ENCODE measurements at places on chromosomes 12 and 14.

- peak; percentile 62 for DNase-seq
Measured at GRCh38 chr14:23551266-23552028, at the start of gene ZFHX2. Gene ZFHX2 (minus strand): TSS chr14:23551765. CDS start chr14:23535325, 16,440 bp downstream.

DNA sequence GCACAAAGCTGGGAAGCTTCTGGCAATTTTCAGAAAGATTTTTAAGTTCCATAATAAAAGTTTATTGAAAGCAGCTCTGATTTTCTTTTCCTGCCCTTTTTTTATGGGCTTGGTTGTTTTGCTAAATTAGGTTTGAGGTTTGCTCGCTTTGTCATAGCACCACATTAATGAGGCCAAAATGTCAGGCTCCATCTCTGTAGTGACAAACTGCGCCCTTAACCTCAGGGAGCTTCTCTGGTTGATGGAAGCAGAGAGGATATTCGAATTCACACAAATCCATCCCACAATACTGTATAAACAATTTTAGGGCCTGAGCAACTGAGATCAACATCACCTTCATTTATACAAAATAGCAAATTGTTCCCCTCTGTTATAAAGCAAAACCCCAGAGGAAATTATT, 342.6 kb upstream of the TMPO start:
- no peak for DNase-seq

DNA sequence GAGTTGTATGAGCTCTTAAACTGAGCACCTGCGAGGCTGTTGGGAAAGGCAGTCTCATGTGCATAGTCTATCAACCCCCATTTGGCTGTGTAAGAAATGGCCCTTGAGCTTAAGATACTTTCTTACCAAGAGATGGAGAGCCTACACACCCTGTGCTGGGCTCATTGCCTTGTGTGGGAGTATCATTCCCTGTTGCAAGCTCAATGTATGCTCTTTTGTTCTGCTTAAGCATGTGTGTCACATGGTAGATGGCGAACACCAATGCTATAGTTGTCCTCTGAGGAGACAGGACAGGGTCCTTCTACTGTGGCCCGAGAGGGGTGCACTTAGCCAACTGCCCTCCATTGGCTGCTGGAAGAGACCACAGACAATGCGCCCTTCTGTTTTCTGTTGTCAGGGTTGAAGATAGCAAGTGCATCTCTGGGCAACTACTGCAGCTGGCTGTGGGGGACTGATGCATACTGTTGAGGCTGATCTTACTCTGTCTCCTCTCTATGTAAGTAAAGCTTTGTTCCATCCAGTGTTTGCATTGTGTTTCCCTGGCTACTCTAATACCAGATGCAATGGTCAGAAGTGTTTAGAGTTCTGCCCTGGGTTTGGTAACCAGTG, 79.5 kb downstream of the PTPRB start:
- no peak for DNase-seq

DNA sequence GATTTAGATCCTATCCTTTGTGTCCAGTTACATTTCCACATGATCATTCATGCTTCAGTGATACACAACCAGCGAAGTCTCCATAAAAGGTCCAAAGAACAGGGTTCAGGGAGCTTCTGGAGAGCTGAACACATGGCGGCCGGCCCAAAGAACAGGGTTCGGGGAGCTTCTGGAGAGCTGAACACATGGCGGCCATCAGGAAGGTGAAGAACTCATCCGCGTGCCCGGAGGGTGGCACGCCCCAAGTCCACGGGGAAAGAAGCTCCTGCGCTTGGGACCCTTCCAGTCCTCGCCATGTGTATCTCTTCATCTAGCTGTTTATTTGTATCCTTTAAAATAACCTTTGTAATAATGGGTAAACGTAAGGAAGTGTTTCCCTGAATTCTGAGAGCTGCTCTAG, 91.9 kb upstream of the FLRT2 start:
- DNase-seq: no peak

DNA sequence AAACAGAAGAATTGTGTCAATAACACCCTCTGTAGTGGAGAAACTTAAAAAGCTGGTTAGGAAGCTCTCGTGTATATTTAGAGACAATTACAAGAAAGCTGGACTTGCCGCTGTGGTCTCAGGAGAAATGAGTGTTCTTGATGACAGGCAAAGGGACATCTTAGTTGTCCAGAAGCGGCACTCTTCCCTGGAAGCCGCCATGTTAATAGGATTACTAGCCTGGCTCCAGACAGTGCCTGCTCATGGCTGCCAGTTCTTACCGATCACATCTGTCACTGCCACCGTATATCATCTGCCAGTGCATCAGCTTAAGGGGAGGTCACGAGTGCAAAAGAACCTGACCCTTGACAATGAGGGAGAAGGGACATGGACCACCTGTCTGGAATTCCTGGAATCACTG, 48.9 kb downstream of the C14orf132 start:
- no peak for DNase-seq

- DNase-seq: no peak
Measured at GRCh38 chr12:12133785-12134184, 63.0 kb downstream of the BCL2L14 start.

GRCh38 chr12:98106031-98106683, 409.2 kb upstream of the TMPO start:
- DNase-seq: no peak

DNA sequence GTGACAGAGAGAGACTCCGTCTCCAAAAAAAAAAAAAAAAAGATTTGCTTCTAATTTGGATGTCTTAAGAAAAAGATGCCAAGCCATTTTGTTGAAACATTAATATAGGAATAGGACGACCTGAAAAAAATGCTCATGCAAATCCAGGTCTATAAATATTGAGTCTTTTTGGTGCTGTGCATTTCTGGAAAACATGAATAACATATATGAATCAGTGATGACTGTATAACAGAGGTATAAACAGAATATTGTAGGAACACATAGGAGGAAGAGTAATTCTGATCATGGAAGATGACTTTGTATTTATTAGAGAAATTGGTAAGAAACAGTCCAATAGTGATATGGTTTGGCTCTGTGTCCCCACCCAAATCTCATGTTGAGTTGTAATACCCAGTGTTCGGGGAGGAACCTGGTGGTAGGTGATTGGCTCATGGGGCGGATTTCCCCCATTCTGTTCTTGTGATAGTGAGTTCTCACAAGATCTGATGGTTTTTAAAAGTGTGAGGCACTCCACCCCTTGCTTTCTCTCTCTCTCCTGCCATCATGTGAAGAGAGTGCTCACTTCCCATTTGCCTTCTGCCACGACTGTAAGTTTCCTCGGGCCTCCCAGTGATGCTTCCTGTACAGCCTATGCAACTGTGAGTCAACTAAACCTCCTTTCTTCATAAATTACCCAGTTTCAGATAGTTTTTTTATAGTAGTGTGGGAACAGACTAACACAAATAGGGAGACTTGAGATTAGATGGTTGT, 3.0 kb upstream of the SRSF5 start:
- peak; percentile 7 for DNase-seq

DNA sequence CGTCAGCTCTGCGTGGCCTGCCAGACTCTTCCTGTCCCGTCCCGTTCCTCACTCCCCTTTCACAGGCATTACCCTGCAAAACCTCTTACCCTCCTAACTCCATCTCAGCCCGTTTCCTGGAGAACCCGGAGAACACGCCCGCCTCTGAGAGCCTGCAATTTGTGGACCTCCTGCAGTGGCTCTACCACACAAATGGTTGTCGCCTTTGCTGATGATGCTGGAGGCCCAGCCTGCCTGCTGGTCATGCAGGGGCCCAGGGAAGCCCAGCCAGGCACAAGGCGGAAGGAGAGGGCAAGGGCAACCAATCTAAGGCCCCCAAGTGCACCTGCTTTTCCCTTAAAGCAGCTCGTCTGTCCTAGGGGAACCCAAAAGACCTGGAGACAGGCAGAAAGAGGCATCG, 22.5 kb downstream of the RFLNA start:
- DNase-seq: no peak

GRCh38 chr14:68550338-68550715, 242.5 kb downstream of the ZFP36L1 start:
- peak; percentile 43 for DNase-seq

- DNase-seq: peak; percentile 93
Measured at GRCh38 chr12:46555406-46555852, 182.9 kb upstream of the SLC38A2 start.

DNA sequence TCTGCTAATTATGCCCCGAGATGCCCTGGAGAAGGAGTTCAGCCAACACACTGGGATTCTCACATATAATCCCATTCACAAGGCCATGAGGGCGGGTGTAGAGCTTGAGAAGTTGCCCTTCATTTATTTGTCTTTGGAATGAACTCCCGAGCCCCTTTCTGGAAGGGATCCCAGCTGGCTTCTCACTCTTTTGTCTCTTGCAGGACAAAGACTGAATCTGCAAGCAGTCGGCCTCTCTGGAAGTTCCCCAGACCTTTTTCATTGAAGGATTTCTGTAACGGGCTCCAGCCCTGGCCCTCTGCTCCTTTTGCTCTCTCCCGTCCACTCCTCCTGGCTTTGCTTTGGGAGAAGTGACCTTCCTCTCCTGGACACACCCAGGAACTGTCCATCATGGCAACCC, 163.3 kb upstream of the SFSWAP start:
- no peak for DNase-seq

DNA sequence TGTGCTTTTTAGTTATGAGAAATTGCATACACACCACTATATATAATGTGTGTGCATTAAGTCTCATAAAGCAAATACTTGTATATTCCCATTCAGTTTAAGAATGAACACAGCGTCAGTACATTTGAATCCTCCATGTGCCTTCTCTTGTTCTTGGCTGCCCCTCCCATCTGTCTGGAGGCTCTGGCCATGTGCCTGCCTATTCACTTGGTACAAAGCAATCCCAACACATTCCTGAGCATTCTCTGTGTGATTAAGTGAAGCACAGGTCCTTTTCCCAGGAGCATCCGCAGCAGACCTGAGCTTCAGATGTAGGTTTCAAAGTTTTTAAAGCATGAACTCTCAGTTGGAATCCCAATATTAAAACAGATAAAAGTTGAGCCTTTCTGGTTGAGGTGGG, 58.7 kb downstream of the POLR3B start:
- peak; percentile 28 for DNase-seq

DNA sequence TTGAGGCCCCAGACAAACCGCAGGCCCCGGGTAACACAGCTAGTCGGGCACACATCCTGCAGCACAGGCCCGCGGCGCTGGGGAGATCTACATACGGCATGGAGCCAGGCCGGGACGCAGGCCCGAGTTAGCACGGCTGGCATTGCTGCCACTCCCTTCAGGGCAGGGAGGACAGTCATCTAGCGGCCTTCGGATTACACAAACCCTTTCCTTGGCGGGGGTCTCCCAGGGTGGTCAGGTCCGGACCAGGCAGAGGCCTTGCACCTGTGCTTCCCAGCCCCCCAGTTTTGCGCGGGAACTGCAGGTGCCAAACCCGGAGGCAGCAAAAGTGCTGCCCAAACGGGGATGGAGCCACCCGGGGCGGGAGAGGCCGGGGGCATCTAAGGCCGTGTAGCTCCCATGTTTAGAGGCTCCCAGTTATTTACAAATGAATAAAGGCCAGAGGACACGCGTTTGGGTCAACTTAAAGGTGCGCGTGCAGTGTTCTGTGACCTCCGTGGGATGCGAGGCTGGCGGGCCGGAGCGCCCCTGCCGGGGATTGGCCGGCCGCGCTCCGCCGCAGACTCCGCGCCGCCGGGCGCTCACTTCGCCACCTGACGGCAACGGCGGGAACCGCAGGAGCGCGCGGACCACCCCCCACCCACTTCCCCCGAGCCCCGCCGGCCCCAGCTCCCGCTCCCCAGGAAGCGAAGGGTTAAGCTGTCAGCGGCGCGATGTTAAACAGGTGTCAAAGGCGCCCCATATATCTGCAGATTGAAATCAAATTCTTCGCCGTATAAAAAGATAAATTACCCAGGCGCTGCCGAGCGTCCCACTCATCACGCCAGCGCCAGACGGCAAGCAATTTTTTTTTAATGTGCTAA, 18.1 kb downstream of the VSX2 start:
- peak; percentile 19 for DNase-seq

GRCh38 chr12:93603762-93604161, 31.3 kb downstream of the SOCS2 start:
- DNase-seq: no peak

Measured in fibroblast of skin of right biceps (primary cell).